ENCODE measurements at places on chromosomes 16 and 17.

- DNase-seq, result no peak
Observed at GRCh38 chr16:2195322-2196161, 863 bp downstream of the CASKIN1 start.

GRCh38 chr16:54351171-54351570 lies 64.6 kb upstream of the IRX3 start:
- DNase-seq, result no peak

DNA sequence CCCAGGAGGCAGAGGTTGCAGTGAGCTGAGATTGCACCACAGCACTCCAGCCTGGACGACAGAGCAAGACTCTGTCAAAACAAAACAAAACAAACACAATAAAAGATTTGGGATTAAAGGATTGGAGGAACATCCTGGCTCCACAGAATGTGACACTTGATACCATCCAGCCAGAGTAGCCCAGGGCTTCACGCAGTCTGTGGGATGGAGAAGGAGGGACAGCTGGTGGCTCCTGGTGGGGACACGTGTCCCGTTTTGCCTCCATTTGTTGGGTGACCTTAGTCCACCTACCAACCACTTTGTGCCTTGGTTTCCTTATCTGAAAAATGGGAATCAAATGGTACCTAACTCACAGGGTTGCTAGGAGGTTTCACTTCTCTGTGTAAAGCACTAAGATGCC lies 12.4 kb upstream of the CYB561 start:
- no peak for DNase-seq

DNA sequence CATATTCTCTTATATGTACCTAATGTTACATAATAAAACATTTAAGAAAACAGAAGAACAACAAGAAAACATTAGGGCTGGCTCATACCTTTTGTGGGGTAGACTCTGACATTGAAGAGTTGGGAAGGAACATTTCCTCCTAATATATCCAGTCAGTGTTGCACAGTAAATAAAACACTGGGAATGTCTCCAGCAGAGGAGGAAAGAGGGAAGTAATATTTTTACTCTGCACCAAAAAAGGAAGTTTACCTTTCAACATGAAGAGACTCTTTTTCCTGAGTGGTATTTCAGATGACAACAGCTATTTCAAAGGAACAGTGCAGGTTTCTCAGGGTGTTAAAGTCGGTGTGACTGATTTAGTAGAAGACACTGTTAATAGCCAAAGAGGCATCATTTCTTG lies 31.9 kb downstream of the EPN2 start:
- DNase-seq, result no peak

GRCh38 chr16:70679671-70680494 lies 6.0 kb downstream of the MTSS2 start:
- no peak for DNase-seq

GRCh38 chr16:62038646-62039045 lies 2.4 kb upstream of the CDH8 start:
- no peak for DNase-seq

DNA sequence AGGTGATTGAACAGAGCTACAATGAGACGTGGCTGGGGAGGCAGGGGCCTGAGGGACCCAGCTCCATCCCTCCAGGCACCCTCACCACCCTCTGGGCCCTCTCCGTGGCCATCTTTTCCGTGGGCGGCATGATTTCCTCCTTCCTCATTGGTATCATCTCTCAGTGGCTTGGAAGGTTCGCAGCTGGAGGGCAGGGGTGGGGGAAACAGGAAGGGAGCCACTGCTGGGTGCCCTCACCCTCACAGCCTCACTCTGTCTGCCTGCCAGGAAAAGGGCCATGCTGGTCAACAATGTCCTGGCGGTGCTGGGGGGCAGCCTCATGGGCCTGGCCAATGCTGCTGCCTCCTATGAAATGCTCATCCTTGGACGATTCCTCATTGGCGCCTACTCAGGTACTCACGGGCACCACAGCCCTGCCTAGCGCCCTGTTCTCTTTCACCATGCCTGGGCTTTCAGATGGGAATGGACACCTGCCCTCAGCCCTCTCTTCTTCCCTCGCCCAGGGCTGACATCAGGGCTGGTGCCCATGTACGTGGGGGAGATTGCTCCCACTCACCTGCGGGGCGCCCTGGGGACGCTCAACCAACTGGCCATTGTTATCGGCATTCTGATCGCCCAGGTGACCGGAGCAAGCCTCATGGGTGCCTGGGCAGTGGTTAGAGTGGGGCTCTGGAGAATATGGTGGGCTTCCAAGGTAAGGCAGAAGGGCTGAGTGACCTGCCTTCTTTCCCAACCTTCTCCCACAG lies 2.1 kb downstream of the SLC2A4 start:
- no peak for DNase-seq

- no peak for DNase-seq
Observed at GRCh38 chr17:61202564-61202963, 197.1 kb upstream of the TBX2 start.

- no peak for DNase-seq
Observed at GRCh38 chr17:74619077-74619673, 4.4 kb downstream of the CD300E start.

GRCh38 chr17:75032720-75033280 lies 14.0 kb downstream of the ATP5PD start:
- DNase-seq, result peak; percentile 41

DNA sequence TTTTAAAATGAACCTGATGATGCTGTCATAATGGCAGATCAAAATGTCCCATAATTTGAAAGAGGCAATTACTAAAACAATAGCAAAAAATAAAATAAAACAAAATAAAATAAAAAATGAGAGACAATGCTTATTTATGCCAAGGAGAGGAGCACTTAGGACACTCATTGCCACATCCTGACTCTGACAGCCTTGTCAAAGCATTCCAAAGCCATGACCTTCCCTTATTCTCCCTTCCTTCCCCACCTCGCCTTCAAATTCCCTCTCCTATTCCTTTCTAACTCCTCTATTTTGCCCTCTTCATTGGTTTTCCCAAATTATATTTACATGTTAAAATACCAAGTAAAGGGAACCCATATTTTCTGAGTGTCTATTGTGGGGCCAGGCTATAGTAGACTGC lies 220.0 kb downstream of the CDH13 start:
- DNase-seq, result no peak

GRCh38 chr17:10429421-10430045 lies 7.8 kb upstream of the MYH8 start:
- DNase-seq, result no peak

- DNase-seq, result no peak
Observed at GRCh38 chr16:76280421-76281215, 3.4 kb downstream of the CNTNAP4 start.

DNA sequence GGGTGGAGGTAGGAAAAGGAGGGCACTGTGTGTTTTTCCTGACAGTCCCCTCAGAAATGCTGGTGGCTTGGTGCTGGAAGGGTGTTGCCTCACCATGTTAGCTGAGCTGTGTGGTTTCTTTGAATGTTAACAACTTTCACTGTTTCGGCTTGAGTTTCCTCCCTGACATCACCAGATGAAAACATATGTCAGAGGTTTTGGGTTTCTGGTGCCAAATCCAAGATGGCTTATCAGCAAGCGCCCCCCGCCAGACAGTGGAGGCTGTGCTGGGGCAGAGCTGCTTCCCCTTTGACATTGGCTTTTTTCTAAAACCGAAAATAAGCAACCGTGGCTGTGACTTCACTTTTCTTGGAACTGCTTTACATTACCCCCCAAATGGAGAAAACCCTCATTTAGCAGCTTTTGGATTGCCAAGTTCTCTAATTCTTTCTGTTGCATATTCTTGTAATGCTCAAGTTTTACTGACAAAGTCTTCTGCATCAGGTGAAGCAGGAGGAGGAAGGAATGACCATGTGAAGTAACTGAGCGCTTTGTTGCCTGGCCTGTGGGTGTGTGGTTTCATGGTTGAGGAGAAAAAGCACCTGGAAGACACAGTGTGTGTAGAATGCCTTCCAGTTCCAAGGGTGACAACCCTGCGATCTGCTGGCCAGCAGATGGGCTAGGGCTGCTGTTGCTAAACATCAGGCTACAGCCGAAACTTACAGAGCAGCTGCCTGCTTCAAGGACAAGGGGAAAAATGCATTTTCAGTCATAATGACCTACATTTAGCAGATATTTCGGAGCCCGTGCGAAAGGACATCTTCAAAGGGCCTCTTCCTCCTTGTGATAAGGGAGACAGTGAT lies 9.7 kb downstream of the RMI2 start:
- peak; percentile 59 for DNase-seq

DNA sequence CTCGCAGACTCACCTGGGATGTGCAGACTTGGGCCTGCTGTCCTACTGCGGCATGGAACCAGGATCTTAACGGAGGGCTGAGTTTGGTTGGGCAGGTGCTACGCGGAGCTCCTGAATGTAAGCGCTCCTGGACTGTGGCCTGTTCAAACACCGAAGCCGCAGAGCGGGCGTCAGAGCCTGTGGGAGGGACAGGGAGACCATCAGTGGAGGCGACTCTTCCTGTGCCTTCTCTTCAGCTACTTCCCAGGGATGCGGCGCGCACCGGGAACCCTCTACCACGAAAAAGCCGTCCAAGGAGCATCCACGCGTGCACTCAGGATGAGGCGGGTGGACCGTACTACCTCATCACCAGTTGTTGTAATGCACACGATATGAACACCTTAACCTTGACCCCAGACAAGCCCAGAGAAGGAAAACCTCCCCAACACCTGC lies 2.0 kb downstream of the USP36 start:
- no peak for DNase-seq

DNA sequence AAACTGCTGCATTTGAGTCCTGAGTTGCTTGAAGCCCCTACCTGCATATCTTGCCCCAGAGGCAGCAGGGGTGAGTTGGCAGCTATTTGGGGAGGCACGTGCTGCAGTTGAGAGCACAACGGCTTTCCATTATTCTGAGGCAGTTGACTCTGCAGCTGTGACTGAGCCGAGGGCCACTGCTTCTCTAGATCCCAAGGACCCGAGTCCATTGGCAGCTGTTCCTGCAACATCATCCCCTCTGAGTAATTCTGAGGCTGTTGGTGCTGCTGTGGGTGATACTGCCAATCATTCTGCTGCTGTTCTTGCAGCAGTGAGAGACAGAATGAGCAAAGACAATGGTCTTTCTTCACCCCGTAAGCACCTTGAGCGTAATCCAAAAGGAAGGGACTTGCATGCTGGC lies 12.7 kb downstream of the TERF2IP start:
- DNase-seq, result no peak

DNA sequence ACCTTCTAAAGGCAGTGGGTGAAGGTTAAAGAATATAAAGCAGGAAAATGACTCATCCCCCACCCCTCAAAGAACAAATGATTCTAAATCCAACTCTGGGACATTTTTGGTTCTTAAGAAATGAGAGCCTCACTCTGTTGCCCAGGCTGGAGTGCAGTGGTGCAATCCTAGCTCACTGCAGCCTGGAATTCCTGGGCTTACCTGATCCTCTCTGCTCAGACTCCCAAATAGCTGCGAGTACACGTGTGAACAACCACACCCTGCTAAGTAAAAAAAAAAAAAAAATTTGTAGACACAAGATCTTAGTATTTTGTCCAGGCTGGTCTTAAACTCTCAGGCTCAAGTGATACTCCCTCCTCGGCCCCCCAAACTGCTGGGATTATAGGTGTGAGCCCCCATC lies 298.8 kb upstream of the MAF start:
- no peak for DNase-seq

DNA sequence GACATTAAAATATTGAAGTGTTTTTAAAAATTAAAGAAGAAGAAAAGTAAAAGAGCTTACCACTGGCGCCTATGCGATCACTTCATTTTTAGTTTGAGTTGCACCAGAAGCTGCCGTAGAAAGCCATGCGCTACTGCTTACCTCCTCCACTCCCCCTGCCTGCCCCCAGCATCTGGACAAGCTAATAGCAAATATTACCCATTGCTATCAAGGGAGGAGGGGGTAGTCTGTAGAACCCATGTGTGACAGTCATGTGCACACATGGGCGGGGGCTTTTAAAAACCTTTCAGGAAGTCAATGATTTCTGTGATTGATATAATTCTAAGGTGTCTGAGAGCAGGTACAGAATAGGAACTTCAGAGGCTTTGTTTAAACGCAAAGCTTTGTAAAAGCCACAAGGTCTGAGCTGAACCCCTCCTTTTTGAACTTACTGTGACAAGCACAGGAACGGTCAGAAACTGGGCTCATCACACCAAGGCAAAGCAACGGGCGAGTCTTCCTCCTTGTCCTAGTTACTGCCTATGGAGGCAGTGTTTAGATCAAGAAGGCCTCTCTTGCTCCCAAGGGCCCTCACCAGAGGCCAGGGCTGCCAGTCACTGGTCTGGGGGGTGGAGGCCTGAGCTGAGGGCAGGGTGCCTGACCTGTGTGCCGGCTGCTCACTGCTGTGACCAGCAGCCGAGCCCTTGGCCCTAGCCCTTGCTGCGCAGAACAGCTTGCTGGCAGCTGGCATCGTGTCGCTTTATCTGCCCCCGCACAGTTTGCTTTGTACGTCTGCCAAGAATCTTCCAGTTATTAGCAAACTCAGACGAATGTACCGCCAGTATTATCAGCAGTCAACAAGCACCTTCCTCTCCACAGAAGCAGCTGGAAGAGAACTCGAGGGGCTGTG lies 15.0 kb downstream of the GINS2 start:
- peak; percentile 97 for DNase-seq

GRCh38 chr17:43085474-43085873 lies 39.7 kb downstream of the BRCA1 start:
- DNase-seq, result no peak

- no peak for DNase-seq
Observed at GRCh38 chr17:51820252-51820651, 338.3 kb downstream of the CA10 start.

DNA sequence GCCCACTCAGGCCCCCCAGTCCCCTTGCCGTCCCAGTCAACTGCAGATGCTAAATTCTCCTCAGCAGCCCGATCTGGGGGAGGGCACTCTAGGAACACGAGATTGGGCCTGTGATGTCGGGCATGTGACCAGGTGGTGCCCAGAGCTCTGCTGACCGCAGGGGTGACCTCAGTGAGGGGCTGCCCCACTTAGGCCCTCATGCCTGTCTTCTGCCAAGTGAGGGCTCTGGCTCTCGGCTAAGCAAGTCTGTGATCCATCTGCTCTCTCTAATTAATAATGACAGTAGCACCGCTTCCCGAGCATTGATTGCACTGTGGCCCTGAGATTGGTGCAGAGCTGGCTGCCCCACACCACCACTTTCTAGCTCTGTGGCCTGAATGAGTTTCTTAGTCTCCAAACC lies 138.8 kb downstream of the MRM1 start:
- no peak for DNase-seq

All from hematopoietic multipotent progenitor cell treated with erythropoietin and hydrocortisone succinate and interleukin-3 and kit ligand, for 8 days (in vitro differentiated cells).